ENCODE measurements at places on chromosomes 3 and 15. TPM values are rescaled to one million over a fixed set of nuclear protein-coding genes. Genes with fewer than 3 reads are reported as not detected.

The SLC22A13 gene
- 0.40 TPM for total RNA-seq

The MAP3K13 gene
- total RNA-seq, result 35.3 TPM

The CGNL1 gene
- total RNA-seq, result 30.9 TPM

The WWTR1 gene
- total RNA-seq, result 43.3 TPM

The LMAN1L gene
- total RNA-seq, result 0.11 TPM

GRCh38 chr3:94117729-94118128, 54.9 kb downstream of the NSUN3 start:
- DNase-seq, result no peak
